ENCODE measurements at places on chromosomes 5 and 9.

- DNase-seq, result no peak
These were observed 6.2 kb upstream of the CKMT2 start for GRCh38 chr5:81226949-81227348.

DNA sequence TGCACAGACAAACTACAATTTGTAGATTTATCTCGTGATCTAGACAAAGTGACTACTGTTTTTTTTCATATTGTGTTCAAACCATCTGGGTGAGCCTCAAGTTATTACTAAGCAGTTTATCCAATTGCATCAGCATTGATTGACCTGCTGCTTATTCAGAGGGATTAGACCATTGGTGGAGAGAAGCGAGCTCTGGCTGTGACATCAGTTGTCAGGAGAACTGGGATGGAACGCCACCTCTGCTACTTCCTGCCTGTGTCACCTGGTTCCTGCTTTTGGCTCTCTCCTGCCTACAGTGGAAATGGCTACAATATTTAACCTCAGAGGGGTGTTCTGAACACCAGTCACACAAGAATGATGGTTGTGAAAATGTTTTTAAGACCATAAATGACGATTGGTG, 12.1 kb downstream of the NR4A3 start:
- DNase-seq, result no peak

GRCh38 chr5:173498739-173499470, 117.5 kb downstream of the BOD1 start:
- no peak for DNase-seq

DNA sequence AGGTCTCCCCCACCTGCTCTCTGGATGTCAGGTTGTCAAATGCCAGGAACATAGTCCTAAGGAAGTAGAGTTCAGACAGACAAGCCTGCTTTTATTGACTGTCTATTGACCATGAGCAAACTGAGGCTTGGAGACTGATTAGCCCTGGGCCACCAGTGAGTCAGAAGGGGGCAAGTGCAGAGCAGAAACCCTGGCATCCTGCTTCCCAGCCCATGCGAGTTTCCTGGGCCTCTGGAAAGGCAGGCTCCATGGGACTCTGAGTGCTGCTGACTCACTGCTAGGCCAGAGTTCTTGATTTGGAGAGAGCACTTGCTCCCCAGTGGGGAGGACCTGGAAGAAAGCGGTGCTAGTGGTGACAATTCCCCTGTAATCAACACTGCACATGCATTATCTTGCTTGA, 2.8 kb upstream of the HBEGF start:
- no peak for DNase-seq

- DNase-seq, result no peak
These were observed 276.0 kb downstream of the FSTL4 start for GRCh38 chr5:133336121-133336968.

- no peak for DNase-seq
These were observed 171.0 kb downstream of the OLFM1 start for GRCh38 chr9:135258461-135258860.

DNA sequence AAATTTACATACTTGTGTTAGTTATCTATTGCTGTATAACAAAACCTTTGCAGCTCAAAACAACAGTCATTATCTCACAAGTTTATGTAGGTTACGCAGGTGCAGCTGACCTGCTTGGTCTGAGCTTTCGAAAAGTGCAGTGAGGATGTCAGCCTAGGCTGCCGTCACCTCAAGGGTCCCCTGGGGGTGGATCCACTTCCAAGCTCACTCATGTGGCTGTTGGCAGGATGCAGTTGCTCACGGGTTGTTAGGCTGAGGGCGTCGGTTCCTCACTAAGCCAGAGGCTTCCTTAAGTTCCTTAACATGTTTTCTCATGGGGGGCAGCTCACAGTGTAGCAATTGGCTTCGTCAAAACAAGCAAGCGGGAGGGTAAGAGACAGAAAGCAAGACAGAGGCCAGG, 139.8 kb downstream of the DOCK8 start:
- no peak for DNase-seq

- peak; percentile 46 for DNase-seq
These were observed 223.0 kb upstream of the DMRT1 start for GRCh38 chr9:618478-618877.

- DNase-seq, result no peak
These were observed 43.5 kb downstream of the DMAC1 start for GRCh38 chr9:7756088-7756487.

- DNase-seq, result no peak
These were observed 387.4 kb downstream of the ACTL7B start for GRCh38 chr9:108468364-108468763.

GRCh38 chr9:120878188-120879130, 1.5 kb upstream of the PHF19 start:
- DNase-seq, result no peak

DNA sequence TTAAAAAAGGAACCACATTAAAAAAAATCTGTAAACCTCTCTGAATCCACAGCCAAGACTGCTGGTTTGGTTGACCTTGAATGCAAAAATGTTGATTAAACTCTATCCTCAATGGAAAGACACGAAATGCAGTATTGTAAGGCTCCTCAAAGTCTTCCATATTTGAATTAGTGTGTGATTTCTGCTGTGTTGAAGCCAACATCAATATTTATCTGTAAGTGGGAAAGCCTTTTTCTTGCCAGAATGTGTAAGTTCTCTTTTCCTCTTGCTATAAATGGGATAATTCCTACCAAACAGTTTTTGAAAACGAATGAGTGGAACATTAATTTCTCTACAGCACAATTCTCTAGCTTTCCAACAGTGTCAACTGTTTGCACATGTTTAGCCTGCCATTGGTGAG, 422.1 kb upstream of the TNC start:
- DNase-seq, result no peak

GRCh38 chr5:16500024-16500423, 34.4 kb upstream of the ZNF622 start:
- DNase-seq, result no peak

GRCh38 chr9:88322906-88323566, 65.2 kb upstream of the SPIN1 start:
- DNase-seq, result no peak

DNA sequence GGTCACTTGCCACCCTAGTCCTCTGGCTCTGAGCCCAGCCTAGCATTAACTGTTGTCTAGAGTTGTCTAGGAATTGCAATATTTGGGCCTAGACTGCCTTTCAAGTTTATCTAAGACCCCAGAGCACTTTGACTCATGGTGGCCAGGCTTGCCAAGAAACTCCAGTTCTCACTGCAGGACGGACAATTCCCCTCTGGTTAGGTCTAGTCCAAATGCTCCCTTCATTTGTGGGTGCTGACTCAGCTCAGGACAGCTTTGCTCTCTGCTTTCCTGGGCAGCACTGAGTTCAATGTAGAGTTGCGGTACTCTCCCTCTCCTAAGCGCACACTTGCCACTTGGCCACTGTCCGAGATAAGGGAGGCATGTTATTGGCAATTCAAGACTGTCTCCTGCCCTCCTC, 619.4 kb downstream of the TLE1 start:
- DNase-seq, result no peak

DNA sequence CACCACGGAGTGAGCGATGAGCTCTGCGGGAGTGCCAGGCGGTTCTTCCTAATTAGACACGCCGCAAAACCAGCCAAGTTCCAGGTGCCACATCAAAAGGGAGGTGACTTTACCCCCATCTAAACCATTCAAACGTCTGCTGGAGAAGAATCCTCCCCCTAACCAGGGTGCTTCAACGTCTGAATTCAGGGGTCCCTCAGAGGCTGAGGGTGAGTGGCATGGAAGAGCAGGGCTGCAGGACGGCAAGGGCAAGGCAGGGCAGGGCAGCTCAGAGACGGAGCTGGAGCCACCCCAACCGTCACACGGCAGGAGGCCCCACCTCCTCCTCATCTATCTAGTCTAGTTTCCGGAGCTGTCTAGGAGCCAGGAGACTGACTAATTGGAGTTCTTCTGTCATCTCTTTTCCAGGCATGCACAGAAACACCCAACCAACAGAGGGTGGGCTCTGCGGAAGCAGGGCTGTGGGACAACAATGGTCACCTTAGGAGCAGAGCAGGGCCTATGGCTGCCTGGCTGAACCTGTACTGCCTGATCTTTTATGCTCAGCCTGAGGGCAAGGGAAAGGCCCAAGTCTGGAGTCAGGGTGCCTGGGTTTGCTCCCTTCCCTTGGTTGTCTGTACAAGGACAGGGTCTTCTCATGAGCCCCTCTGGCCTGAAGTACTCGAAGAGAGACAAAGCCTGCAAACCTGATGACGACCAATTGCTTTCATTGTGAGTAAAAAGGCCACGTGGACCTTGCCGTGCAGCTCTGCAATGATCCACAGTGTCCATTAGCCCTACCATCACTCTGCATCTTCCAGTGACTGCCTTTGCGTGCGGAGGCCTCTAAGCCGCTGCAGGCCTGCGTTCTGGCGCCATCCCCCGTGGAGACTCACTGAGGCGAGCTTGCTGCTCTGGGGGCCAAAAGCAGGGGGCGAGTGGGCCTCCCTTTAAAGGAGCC, 81.0 kb upstream of the SLC25A51 start:
- DNase-seq, result no peak

DNA sequence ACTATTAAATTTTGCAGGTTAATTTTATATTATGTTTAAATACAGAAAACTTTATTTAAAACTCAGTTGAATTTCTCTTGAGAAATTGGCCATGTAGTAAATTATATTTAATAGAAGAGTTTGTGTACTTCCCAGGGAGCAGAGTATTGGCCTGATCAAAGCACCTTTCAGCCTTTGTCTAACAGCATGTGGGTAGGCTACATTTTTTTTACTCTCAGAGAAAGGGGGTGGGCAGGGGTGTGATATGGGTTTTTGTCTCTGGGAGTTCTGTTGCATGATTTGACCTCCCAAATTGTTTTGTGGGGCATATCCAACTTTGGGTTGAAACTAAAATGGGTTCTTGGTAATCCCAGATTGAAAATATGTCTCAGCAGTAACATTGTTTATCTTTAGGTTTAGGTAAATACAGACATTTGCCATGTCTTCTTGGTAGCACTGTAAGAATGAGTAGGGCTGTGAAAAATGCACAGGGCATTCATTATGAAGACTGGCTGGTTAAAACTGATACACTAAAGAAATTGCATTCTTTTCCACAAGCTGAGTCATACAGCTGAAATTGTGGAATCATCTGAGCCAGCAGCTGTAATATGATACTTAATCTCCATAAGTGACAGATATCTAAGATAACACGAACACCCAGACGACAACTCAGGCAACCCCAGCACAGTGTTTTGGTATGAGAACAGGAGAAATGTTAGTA, 75.4 kb upstream of the CDKN2B start:
- DNase-seq, result peak; percentile 83

DNA sequence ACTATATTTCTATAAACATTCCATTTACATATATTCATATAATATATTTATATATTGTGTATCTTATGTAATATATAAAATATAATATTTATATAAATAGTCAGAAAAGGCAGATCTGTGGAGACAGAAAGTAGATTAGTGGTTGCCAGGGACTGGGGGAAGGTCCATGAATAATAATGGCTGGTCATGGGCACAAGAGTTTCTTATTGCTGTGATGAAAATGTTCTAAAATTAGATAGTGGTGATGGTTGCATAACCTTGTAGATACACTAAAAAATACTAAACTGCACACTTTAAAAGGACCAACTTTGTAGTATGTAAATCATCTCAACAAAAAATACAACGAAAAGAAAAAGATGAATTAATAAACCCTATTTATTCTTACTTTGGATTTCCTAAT, 47.3 kb downstream of the NUP155 start:
- DNase-seq, result no peak

- no peak for DNase-seq
These were observed 63.2 kb upstream of the ZSWIM6 start for GRCh38 chr5:61268871-61269270.

- no peak for DNase-seq
These were observed 563.5 kb downstream of the PRR16 start for GRCh38 chr5:121027636-121028035.

GRCh38 chr5:112390327-112390726, 28.8 kb downstream of the EPB41L4A start:
- DNase-seq, result no peak

DNA sequence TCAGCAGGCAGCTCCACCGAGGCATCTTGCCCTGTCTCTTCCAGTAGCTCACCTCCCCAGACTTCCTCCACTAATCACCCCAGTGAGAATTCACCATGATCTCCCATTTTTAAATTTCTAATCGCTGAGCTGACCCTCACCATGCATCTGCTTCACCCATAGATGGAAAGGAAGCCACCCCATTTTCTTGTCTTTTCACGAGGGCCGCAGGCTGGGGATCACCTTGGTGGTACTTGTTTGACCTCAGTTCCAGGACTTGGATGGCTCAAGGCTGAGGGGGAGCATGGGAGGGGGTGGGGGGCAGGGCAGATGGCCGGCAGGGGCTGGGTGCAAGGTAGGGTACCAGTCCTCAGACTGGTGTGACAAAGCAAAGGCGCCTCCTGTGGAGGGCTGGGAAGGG, 3.6 kb downstream of the PROP1 start:
- DNase-seq, result no peak

GRCh38 chr5:36174119-36174518, 22.2 kb downstream of the SKP2 start:
- DNase-seq, result no peak

DNA sequence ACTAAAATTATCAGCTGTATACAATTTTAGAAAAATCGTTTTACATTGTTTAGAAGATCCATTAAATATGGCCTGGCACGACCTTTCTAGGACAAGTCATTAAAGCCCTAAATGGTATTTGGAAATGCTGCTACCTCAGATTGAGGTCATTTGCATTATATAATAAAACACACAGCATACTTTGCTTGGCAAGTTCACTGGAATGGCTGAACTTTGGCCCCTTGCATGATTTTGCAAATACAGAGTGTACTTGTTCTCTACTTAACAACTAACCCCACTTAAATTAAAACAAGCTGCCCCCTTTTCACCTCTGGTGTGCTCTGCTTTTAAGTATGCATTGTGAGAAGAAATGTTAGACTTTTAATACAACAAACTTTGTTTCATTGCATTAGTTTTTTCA, 860.1 kb downstream of the PTPRD start:
- DNase-seq, result no peak

GRCh38 chr5:107634981-107635848, 35.5 kb downstream of the EFNA5 start:
- DNase-seq, result no peak

GRCh38 chr9:114487607-114488300, 17.5 kb downstream of the WHRN start:
- DNase-seq, result peak; percentile 21

- no peak for DNase-seq
These were observed 4.5 kb downstream of the GEMIN5 start for GRCh38 chr5:154933537-154933936.

- DNase-seq, result no peak
These were observed 19.7 kb upstream of the ASTN2 start for GRCh38 chr9:117434566-117434965.

DNA sequence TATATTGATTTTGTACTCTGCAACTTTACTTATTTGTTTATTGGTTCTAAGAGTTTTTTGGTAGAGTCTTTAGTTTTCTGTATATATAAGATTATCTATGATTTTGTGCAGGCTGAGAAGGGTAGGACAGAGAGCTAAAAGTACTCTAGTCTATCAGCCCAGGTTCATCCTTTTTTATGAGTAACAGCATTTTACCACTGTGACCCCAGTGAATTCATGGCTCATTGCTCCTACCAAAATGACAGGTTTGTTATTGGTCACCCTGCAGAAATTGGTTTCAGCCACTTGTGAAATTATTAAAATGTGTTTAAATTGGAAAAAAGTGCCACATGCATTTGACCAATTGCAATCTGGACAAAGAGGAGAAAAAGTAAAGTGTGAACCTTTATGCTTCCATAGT, 421.4 kb upstream of the DAB2 start:
- DNase-seq, result no peak

GRCh38 chr9:71858812-71859211, 52.2 kb downstream of the ABHD17B start:
- no peak for DNase-seq

Measured in AG09309 (cell line).